NCI-H187 (cell line): ENCODE measurements at places on chromosomes 16 and 17.

DNA sequence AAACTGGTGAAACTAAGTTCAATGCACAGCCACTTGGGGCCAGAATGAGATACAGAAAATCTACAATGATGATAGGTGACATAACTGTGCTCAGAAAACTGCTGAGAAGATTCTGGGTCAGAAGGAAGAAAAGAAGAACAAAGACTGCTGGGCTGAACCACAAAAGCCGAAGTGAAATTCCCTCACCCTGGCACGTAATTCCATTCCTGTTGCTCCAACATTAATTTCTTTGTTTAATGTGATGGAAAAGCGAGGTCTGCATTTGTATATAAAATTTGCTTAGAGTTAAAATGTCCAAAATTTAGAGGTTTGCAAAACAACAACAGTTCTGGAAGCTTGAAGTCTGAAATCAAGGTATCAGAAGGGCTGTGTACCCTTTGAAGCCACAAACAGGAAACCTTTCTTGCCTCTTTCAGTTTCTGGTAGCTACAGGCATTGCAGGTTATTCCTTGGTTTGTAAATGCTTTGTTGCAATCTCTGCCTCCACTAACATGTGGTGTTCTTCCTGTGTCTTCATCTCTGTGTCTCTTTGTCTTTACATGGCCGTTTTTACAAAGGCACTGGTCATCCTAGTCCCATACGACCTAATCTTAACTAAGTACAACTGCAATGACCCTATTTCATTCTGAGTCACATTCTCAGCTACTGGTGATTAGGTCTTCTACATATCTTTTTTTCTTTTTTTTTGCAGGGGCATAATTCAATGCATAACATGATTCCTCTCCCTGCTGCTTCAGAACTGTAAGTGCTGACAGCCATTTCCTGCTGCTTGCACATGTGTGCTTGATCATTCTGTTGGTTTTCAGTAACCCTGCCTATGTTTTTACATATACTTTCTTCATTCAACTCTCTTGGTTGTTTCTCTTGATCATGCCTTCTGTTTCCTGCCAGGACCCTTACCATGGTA lies 603.0 kb upstream of the CDH8 start:
- no peak for DNase-seq

DNA sequence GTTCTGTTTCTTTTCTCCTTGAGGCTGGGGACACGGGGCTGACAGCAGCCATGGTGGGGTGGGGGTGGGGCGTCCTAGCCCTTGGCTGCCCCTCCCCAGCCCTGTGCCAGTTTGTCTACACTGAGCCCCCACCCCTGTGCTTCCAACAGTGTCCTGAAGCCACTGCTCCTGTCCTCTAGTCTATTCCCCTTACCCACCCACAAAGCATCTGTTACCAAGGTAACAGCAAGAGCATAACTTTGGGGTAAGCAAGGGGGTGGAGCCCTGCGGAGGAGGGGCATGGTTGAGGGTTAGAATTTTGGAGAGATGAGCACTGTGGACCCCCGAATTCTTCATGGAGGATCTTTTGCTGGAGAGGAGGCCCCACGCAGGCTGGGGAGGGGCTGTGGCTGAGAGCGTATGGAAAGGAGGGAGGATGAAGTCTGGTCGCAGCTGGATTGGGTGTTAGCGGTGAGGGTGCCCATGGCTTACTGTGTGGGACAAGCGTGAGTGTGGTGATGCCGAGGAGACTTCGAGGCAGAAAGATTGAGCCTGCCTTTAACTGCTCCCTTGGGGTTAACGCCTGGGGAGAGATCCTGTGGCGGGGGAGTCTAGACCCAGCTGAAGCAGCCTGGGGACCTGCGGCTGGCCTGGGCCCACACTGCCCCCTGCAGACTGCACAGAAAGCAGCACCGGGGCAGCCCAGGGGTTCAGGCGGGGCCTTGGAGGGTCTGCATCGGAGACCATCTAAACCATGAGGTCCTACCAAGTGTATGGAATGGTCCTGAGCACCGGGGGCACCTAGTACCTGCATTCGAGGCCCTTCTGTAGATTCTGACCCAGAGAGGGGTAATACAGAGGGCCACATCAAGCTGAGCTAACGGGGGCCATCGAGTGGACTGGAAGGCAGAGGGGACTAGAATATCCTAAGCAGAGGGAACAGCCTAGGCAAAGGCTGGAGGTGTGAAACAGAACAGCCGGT lies 6.1 kb upstream of the STAC2 start:
- no peak for DNase-seq

GRCh38 chr17:72099919-72100318 lies 20.9 kb upstream of the SOX9 start:
- no peak for DNase-seq

GRCh38 chr17:68707031-68707430 lies 105.9 kb upstream of the FAM20A start:
- no peak for DNase-seq

DNA sequence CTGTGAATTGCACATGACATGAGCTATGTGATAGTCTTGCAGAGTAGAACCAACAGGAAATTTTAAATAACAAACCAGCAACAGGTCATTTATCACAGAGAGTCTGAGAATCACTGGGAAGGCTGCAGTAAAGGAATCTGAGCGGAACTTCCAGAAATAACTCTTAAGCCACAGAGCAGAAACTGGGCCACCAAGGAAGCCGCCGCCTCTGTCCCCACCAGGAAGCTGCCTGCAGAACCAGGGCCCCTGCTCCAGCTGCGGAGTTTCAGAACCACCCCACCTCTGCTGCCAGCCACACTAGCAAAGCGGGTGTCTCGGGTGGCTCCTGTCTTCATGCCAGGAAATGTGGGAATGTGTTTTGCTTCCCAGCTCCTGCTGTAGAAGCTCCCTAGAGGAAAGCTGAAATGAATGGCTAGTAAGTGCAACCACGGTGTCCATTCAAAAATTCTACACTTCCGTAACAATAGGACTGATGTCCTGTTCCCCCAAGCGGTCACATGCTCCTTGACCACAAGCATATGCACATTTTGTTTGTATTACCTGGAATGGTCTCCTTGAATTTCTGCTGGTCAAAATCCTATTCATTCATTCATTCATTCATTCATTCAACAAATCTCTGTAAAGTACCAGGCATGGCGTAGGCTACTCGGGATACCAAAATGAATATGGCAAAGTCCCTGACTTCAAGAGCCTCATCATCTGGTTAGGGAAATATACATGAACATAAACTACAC lies 7.7 kb upstream of the ITPRIPL2 start:
- DNase-seq, result no peak

GRCh38 chr17:43543771-43544575 lies 2.2 kb downstream of the ETV4 start:
- DNase-seq, result no peak

GRCh38 chr17:33517746-33518145 lies 224.7 kb upstream of the ASIC2 start:
- no peak for DNase-seq

DNA sequence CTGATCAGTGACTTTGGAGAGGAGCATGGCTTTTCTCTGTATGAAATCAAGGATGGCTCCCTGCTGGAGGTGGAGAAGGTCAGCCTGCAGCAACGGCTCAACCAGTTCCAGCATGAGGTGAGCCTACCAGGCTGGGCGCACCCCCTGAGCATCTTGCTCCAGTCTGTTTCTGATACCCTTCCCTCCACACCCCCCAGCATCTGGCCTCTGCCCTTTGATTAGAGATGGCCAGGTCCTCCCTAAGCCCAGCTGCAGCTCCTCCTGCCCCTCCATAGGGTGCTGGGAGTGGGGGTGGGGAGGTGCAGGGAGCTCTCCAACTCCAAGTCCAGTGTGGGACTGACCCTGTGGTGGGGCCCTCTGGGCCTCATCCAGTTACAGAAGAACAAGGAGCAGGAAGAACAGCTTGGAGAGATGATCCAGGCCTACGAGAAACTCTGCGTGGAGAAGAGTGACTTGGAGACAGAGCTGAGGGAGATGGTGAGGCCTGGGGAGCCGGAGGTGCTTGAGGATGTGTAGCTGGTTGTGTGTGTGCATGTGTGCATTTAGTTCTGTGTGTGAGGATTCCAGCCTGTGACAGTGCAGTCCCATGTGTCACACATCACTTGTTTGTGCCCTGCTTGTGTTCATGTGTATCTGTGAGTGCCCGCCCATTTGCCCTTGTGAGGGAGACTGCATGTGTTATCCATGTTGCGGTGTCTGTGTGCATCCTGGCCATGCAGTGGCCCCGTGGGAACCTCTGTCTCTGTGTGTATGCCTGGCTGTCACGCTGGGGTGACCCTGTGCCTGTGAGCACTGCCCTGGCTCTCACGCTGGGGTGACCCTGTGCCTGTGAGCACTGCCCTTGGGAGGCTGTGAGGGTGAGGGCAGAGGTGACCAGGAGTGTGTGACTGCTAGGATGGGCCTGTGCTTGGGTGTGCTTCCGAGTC lies 3.0 kb downstream of the TBKBP1 start:
- no peak for DNase-seq

GRCh38 chr17:12618557-12618956 lies 47.1 kb upstream of the MYOCD start:
- no peak for DNase-seq

- DNase-seq, result no peak
Measured at GRCh38 chr17:67107811-67108775, 63.7 kb downstream of the CACNG1 start.

GRCh38 chr17:6868582-6868981 lies 37.1 kb upstream of the TEKT1 start:
- DNase-seq, result no peak

- DNase-seq, result no peak
Measured at GRCh38 chr16:24430954-24431760, 108.2 kb upstream of the RBBP6 start.

- no peak for DNase-seq
Measured at GRCh38 chr17:50596191-50597037, 35.9 kb downstream of the CACNA1G start.

- no peak for DNase-seq
Measured at GRCh38 chr17:58757162-58757613, 1.5 kb downstream of the PPM1E start.

DNA sequence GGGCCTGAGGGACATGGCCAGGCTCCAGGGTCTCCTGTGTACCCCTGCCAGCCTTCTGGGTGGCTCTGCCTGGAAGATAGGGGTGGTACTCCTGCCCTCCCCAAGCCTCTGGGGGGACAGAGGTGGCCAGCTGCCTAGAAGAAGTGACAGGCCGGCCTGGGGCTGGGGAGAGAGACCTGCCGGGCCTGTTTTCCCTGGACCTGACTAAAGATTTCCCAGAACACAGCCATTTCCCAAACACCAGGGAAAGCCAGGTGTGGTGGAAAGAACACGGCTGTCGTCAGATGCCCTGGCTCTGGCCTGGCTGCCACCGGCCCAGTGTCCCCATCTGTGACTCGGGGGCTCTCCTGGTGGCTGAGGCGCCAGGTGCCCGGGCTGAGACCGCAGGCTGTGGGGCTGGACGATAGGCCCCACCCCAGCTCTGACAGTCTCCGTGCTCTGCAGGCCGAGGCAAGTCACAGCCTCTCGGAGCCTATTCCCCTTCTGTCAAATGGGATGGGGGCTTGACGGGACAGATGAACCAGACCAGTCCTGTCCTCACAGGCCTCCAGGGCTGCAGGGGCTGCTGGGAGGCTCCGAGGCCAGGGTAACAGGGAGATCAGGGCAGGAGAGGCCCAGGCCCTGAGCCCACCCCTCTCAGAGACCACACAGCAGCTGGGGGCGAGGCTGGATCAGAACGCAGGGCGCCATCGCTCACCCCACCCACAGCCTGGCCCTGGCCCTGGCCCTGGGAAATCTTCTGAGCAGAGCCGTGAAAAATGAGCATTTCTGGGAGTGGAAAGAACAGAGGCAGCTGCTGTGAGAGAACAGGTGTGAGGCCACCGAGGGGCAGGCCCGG lies 33.1 kb downstream of the CTU2 start:
- DNase-seq, result no peak

DNA sequence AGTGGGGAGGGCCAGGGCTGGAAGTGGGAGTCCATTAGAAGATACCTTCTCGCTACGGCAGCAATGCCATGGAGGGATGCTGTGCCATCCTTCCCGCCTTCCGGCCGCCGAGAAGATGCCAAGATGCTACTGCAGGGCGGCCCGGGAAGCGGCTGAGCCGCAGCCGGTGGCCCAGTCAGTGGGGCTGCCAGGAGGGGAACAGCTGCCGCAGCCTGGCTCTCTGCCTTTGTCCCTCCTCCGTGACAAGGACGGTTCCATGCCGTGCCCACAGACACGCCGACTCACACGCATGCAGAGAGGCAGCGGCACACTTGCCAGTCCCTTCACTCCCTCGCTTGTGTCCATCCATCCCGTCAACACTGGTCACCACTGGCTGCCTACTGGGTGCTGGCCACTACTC lies 20.2 kb upstream of the NCBP3 start:
- DNase-seq, result no peak

GRCh38 chr17:78924481-78925151 lies 571 bp downstream of the TIMP2 start:
- DNase-seq, result no peak

GRCh38 chr17:11644265-11645212 lies 46.3 kb downstream of the DNAH9 start:
- no peak for DNase-seq

- no peak for DNase-seq
Measured at GRCh38 chr16:10114409-10114808, 67.8 kb downstream of the GRIN2A start.

DNA sequence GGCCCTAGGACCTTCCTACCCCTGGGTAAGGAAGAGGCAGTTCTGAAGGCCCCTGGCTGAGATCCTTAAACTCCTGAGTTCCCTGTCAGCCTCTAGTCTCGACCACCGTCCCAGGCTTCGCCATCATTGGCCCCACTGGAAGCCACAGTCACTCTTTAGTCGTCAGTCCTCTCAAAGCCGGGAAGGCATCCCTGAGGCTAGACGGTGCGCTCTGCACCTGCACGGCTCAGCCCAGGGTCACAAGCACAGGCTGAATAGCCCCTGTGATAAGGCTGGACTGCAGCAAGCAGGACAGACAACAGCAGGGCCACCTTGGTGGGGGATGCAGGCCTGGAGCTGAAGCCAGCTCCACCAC lies 3.3 kb upstream of the HEXIM1 start:
- no peak for DNase-seq

GRCh38 chr17:31393749-31394146 lies 2.3 kb downstream of the RAB11FIP4 start:
- no peak for DNase-seq

DNA sequence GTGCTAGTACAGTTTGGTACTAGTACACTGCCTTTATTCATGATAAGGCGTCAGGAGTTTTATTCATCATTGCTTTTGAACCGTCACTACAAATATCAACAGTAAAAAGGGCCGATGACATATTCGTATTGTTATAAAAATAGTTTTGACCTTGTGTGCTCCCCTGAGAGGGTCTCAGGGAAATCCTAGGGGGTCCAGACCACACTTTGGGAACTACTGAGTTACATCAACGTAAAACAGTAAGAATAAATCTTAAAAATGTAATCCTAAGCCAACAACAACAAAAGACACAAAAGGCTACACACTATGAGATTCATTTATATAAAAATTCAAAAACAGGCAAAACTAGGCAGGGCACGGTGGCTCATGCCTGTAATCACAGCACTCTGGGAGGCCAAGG lies 11.2 kb downstream of the MYH10 start:
- DNase-seq, result no peak

DNA sequence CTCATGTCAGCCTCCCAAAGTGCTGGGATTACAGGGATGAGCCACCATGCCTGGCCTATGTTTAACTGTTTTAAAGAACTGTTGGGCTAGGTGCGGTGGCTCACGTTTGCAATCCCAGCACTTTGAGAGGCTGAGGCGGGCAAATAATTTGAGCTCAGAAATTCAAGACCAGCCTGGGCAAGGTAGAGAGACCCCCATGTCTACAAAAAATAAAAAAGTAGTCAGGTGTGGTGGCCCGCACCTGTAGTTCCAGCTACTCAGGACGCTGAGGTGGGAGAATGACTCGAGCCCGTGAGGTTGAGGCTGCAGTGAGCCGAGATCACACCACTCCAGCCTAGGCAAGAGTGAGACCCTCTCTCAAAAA lies 1.9 kb upstream of the ITGAL start:
- no peak for DNase-seq
